Right lobe of liver (tissue), 6 donors: ENCODE measurements at places on chromosomes 11 and 22. TPM values are rescaled to one million over a fixed set of nuclear protein-coding genes. Genes with fewer than 3 reads are reported as not detected.
A peak's percentile ranks its signal among the peaks of the same experiment; 100 is the strongest.

DNA sequence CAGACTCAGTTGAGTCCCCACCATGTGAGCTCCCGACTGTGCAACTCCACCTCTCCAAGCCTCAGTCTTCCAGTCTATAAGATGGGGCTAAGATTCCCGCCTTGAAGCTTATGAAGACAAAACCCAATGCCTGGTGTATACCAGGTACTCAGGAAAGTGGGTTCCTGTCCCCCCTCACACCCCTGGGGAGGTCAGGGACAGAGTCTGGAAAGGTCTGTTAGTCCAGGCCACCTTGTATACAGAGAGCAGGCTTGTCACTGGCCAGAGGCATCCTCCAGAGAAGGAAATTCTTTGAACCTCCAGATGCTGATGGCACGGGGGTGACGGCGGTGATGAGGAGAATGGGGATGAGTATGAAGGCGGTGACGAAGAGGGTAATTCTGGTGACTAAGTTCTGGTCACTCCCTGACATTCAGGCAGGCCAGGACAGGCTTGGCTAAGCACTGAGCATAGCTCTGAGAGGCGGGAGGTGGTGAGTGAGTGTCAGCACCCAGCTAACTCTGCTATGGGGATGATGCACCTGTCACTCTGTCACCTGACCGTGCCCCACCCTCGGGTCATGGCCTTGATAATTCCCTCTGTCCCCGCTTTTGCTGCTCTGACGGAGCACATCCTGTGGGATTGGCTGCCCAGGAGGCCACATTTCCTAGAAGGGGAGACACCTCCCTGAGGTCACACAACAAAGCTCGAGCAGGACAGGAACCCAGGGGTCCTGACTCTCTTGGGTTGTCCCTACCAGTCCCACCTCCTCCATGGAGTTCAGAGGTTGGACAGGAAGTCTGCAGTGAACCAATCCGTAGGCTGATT lies 30.9 kb upstream of the CSNK1E start:
- no peak overlapping the region for H3K27ac ChIP-seq
- H3K27me3 ChIP-seq: no peaks in the 10 kb centered on the region
- no peaks in the 10 kb centered on the region for H3K36me3 ChIP-seq

- H3K27me3 ChIP-seq: no peaks in the 10 kb centered on the region
- no peaks in the 10 kb centered on the region for H3K36me3 ChIP-seq
- H3K4me1 ChIP-seq: no peaks in the 10 kb centered on the region
- H3K4me3 ChIP-seq: no peak overlapping the region
- no peak overlapping the region for H3K27ac ChIP-seq
Measured at GRCh38 chr11:91046261-91046660, 823.4 kb upstream of the CHORDC1 start.

- H3K4me3 ChIP-seq: no peak overlapping the region
- H3K36me3 ChIP-seq: no peaks in the 10 kb centered on the region
- H3K27ac ChIP-seq: no peak overlapping the region
- H3K4me1 ChIP-seq: no peaks in the 10 kb centered on the region
- no peaks in the 10 kb centered on the region for H3K27me3 ChIP-seq
- DNase-seq: no peak
Measured at GRCh38 chr11:95140397-95141033, 50.9 kb downstream of the ENDOD1 start.

DNA sequence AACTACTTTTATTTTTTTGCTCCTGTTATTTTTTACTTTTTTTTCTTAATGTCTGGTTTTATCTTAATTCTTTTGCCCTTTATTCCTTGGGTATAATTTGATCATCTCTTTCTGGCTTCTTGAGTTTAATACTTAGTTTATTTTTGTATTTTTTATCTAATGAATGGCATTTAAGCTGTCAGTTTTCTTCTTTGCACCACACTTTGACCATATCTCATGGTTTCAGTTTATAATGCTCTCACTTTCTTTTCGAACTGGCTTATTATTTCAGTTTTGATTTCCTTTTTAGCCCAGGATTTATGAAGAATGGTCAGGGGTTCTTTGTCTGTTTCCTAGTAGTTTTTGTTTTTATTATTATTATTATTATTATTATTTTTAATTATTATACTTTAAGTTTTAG lies 48.3 kb downstream of the QSER1 start:
- no peak overlapping the region for H3K27ac ChIP-seq
- H3K4me1 ChIP-seq: no peaks in the 10 kb centered on the region
- H3K36me3 ChIP-seq: no peaks in the 10 kb centered on the region
- no peak for DNase-seq
- no peak overlapping the region for H3K4me3 ChIP-seq
- no peaks in the 10 kb centered on the region for H3K27me3 ChIP-seq

- DNase-seq: peak; percentile 47
- no peaks in the 10 kb centered on the region for H3K27me3 ChIP-seq
Measured at GRCh38 chr22:36546092-36546804, 17.3 kb upstream of the EIF3D start.

Gene IL10RA
- total RNA-seq: 12.2 TPM

Gene APOA4
- 51.7 TPM for total RNA-seq

Gene MYO18B
- total RNA-seq: 0.04 TPM

Gene MCAM
- 15.0 TPM for total RNA-seq

Gene GNG3
- total RNA-seq: not detected

GRCh38 chr22:24731761-24732160 lies 42.8 kb downstream of the PIWIL3 start:
- no peaks in the 10 kb centered on the region for H3K27me3 ChIP-seq
- H3K27ac ChIP-seq: no peak overlapping the region
- H3K36me3 ChIP-seq: no peaks in the 10 kb centered on the region
- DNase-seq: no peak
- no peaks in the 10 kb centered on the region for H3K4me1 ChIP-seq
- no peak overlapping the region for H3K4me3 ChIP-seq

Gene CARD16
- total RNA-seq: 1.8 TPM

- no peak overlapping the region for H3K4me3 ChIP-seq
- no peaks in the 10 kb centered on the region for H3K36me3 ChIP-seq
- H3K4me1 ChIP-seq: no peaks in the 10 kb centered on the region
- no peak overlapping the region for H3K27ac ChIP-seq
Measured at GRCh38 chr11:80163011-80163410, 722.2 kb upstream of the TENM4 start.

- H3K4me3 ChIP-seq: no peak overlapping the region
- no peak overlapping the region for H3K27ac ChIP-seq
- no peak for DNase-seq
- H3K27me3 ChIP-seq: no peaks in the 10 kb centered on the region
- no peaks in the 10 kb centered on the region for H3K36me3 ChIP-seq
- H3K4me1 ChIP-seq: no peaks in the 10 kb centered on the region
Measured at GRCh38 chr22:33842006-33842354, 78.3 kb downstream of the LARGE1 start.

- DNase-seq: peak; percentile 26
Measured at GRCh38 chr11:3182462-3182852, 17.3 kb upstream of the OSBPL5 start.

- H3K36me3 ChIP-seq: peaks cover 7% of the 10 kb centered on the region
- no peaks in the 10 kb centered on the region for H3K27me3 ChIP-seq
- DNase-seq: peak; percentile 85
- no peak overlapping the region for H3K4me3 ChIP-seq
- H3K27ac ChIP-seq: peak overlapping the region; percentile 66
Measured at GRCh38 chr22:17830043-17830961, 56.0 kb upstream of the BID start.

Gene FADS1
- 33.6 TPM for total RNA-seq

DNA sequence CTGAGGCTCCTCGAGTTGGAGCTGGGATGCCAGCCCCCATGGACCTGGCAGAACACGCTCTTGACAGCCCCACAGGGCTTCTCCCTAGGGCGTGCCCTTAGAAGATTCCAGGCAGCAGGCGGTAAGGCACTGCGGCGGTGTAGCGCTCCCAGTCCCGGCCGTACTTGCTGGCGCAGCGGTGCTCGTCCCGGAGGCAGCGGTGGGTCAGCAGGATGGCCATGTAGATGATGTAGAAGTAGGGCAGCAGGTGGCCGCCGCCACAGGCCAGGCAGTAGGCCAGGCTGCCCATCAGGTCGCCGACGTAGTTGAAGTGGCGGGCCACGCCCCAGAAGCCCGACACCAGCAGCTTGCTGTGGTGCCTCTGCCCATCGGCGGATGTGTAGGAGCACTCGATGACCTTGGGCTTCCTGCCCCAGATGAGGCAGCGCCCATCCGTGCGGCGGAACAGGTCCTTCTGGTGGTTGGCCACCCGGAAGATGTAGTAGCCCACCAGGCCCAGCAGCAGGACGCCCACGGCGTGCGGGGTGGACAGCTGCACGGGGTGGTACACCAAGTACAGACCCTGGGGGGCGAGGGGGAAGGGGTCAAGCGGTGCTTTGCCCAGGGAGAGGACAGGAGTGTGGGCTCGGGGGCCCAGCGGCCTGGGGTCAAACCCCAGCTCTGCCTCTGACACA lies 12.8 kb downstream of the DHCR7 start:
- DNase-seq: no peak
- H3K27me3 ChIP-seq: no peaks in the 10 kb centered on the region
- H3K36me3 ChIP-seq: no peaks in the 10 kb centered on the region
- peaks cover 43% of the 10 kb centered on the region for H3K4me1 ChIP-seq

- H3K4me1 ChIP-seq: no peaks in the 10 kb centered on the region
- DNase-seq: no peak
- H3K27me3 ChIP-seq: no peaks in the 10 kb centered on the region
- no peak within 1 kb of the TSS for H3K27ac ChIP-seq
Measured at GRCh38 chr22:20966883-20967696, at the start of gene AIFM3. Gene AIFM3 (plus strand): TSS chr22:20967255. CDS start chr22:20967945, 690 bp downstream.

GRCh38 chr11:47668665-47669064 lies 26.3 kb upstream of the MTCH2 start:
- H3K27me3 ChIP-seq: no peaks in the 10 kb centered on the region
- H3K27ac ChIP-seq: no peak overlapping the region
- DNase-seq: no peak

- H3K27ac ChIP-seq: no peak overlapping the region
- H3K4me3 ChIP-seq: no peak overlapping the region
- no peaks in the 10 kb centered on the region for H3K36me3 ChIP-seq
- H3K27me3 ChIP-seq: no peaks in the 10 kb centered on the region
- DNase-seq: no peak
Measured at GRCh38 chr11:19722702-19723101, 10.1 kb downstream of the NAV2 start.

GRCh38 chr22:41823797-41824196 lies 9.1 kb upstream of the SREBF2 start:
- no peak overlapping the region for H3K4me3 ChIP-seq
- H3K4me1 ChIP-seq: no peaks in the 10 kb centered on the region
- no peaks in the 10 kb centered on the region for H3K27me3 ChIP-seq
- no peaks in the 10 kb centered on the region for H3K36me3 ChIP-seq

- H3K27ac ChIP-seq: no peak overlapping the region
- no peaks in the 10 kb centered on the region for H3K27me3 ChIP-seq
- H3K4me1 ChIP-seq: no peaks in the 10 kb centered on the region
- no peak overlapping the region for H3K4me3 ChIP-seq
Measured at GRCh38 chr11:127133061-127133460, 132.5 kb upstream of the KIRREL3 start.

DNA sequence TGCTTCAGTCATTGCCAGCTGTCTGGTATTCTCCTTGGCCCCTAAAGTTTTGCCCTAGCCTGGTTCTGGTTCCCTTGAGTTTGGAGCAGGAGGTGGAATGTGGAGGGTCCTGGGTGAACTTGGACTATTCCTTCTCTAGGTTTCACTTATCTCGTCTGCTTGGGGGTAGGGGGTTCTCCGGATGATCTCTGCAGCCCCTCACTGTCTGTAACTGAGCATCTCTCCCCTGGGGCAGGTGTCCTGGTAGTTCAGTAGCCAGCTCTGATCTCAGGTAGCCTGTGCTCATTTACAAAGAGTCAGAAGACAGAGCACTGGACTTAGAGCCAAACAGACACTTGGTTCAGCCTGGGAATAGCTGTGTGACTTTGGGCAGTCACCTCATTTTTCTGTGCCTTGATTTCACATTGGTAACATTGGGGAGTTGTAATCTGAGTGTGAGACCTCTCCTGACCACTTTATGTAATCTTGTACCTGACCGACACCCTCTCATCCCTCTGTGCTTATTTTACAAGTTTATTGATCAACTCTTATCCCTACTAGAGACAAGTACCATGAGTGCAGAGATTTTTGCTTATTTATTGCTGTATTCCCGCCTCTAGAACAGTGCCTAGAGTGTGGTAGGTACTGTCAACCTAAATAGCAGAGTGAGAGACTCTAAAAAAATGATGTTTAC lies 804 bp downstream of the CCDC134 start:
- H3K36me3 ChIP-seq: no peaks in the 10 kb centered on the region
- H3K27ac ChIP-seq: peak overlapping the region; percentile 71
- DNase-seq: no peak

DNA sequence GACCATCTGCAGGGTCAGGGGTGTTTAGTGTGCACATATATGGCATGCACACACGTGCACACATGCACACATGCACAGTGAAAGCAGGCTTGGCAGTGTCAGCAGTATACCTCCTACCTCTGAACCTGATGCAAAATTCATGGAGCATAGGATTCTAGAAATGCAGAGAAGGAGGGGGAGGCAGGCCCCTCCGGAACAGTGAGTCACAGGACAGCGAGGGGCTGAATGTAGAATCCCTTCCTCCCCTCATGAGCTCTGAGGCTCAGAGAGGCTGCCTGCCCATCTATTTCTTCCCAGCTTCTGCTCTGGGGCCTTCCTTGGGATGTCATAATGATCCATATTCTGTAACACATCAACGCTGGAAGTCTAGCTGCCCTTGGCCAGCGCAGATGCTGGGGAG lies 66.7 kb upstream of the NECTIN1 start:
- no peaks in the 10 kb centered on the region for H3K36me3 ChIP-seq
- H3K4me1 ChIP-seq: no peaks in the 10 kb centered on the region
- H3K27ac ChIP-seq: no peak overlapping the region

- DNase-seq: no peak
- no peaks in the 10 kb centered on the region for H3K36me3 ChIP-seq
- no peaks in the 10 kb centered on the region for H3K27me3 ChIP-seq
- no peaks in the 10 kb centered on the region for H3K4me1 ChIP-seq
- H3K4me3 ChIP-seq: no peak overlapping the region
- H3K27ac ChIP-seq: no peak overlapping the region
Measured at GRCh38 chr11:104819107-104819506, 79.2 kb downstream of the CASP12 start.

- no peak overlapping the region for H3K4me3 ChIP-seq
- peaks cover 29% of the 10 kb centered on the region for H3K4me1 ChIP-seq
- H3K27me3 ChIP-seq: peaks cover 64% of the 10 kb centered on the region
- DNase-seq: no peak
- H3K36me3 ChIP-seq: no peaks in the 10 kb centered on the region
Measured at GRCh38 chr11:32435152-32435480, 223 bp downstream of the WT1 start.
